ENCODE measurements at places on chromosomes 2 and 18.

DNA sequence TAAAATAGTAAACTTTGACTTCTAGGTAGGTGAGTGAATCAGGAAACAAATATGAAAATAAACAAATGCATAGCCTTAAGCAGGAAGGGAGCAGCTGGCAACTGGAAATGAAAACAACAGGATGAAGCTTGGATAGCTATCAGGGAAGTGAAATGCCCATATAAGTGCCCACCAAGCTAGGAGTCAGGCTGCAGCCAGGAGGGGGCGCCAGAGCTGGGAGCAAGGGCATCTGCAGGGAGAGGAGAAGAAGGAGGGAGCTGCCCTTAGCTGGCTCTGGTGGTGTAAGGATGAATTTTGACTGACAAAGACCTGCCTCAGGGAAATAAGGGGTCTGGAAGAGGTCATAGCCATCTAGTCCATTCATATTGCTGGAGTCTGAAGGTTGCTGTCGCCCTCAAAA is 298.3 kb downstream of the TDRD15 start:
- DNase-seq, result peak; percentile 36

GRCh38 chr18:74799542-74799941 is 201.9 kb downstream of the ZNF407 start:
- DNase-seq, result no peak

GRCh38 chr2:129769185-129769991 is 210.1 kb upstream of the RAB6C start:
- DNase-seq, result no peak

- no peak for DNase-seq
Observed at GRCh38 chr2:60826111-60826510, 55.3 kb upstream of the REL start.

- DNase-seq, result no peak
Observed at GRCh38 chr2:30971231-30972025, 164.2 kb upstream of the CAPN13 start.

- no peak for DNase-seq
Observed at GRCh38 chr2:26400723-26401122, 997 bp upstream of the DRC1 start.

- no peak for DNase-seq
Observed at GRCh38 chr2:240425697-240426096, 9.8 kb upstream of the GPC1 start.

DNA sequence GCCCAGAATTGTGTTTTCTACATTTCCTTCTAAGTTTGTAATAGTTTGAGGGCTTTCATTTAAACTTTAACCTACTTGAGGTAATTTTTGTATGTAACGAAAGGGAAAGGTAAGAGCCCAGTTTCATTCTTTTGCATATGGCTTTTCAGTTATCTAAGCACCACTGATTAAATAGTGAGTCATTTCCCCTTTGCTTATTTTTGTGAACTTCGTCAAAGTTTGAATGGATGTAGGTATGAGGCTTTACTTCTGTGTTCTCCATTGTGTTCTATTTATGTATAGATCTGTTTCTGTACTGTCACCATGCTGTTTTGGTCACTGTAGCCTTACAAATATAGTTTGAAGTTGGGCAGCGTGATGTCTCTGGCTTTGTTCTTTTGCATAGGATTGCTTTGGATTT is 944.8 kb upstream of the CNTNAP5 start:
- no peak for DNase-seq

DNA sequence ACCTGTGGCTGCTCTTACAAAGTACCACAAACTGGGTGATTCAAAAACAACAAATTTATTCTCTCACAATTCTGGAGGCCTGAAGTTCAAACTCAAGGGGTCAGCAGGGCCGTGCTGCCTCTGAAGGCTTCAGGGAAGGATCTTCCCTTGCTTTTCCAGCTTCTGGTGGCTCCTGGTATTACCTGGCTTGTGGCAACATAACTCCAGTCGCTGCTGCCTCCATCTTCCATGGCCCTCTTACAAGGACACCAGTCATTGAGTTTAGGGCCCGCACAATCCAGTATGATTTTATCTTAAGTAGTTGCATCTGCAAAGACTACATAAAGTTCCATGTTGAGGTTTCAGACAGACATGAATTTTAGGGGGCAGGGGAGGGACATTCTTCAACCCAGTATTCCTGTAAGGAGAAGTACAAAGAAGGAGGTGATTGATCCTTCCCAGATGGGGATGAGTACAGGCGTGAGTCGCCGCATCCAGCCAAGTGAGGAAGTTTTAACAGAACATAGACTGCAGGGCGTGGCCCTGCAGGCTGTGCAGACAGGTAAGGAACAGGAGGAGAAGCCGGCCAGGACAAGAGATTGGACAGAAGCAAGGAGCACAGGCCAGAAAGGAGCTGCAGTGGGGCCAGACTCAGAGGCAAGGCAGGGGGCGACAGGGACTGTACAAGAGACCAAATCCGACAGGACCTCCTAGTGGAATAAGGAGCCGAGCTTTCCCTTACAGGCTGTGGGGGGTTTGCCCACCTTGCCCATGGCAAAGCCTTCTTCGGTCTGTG is 44.4 kb upstream of the BZW1 start:
- DNase-seq, result no peak

GRCh38 chr18:35183886-35184285 is 56.9 kb upstream of the ZNF397 start:
- DNase-seq, result no peak

GRCh38 chr2:113212245-113213060 is 38.7 kb downstream of the PSD4 start:
- no peak for DNase-seq

- no peak for DNase-seq
Observed at GRCh38 chr2:53737091-53737490, 30.5 kb upstream of the CHAC2 start.

- no peak for DNase-seq
Observed at GRCh38 chr2:128292599-128293425, 25.9 kb downstream of the HS6ST1 start.

- no peak for DNase-seq
Observed at GRCh38 chr18:12456441-12456840, 48.7 kb downstream of the PRELID3A start.

- no peak for DNase-seq
Observed at GRCh38 chr2:13508671-13509070, 791.9 kb downstream of the TRIB2 start.

DNA sequence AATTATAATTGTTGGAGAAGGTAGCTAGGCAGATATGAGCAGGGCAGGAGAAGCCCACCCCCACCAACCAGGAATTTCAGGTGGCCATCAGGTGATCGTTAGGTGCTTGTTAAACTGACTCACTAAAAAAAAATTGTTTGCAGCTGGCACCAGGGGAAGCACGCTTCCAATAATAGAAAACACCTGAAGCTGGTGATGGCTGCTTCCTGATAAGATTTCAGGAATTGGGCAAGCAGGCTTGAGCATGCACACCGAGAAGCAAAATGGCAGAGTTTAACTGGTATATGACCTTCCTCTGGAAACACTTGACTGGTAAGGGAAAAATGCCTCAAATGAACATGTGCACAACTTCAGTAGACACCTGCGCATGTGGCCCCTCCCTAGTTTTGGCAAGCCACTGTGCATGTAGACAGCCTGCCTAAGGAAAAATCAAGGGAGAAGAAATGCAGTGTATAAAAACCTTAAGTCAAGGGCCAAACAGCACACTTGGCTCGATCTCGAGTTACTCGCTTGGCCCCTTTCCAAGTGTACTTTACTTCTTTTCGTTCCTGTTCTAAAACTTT is 292.8 kb downstream of the CCDC85A start:
- DNase-seq, result no peak

DNA sequence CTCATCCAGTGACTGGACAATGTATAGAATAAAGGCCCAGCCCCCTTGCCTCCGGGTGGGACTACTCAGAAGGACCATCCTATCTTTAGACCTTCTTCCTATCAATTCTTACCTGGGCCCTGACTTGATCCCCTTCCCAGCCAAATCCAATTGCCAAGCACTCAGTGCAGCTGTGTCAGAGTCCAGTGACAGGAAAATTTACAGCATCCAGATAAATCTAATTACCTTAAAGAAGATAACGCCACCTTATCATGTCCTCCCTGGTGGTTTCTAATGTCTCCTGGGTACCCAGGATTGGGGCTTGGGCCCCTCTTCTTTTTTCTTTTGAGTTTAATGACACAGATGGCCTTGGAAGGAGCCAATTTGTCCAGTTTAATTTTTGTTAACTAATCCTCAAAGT is 19.3 kb downstream of the LHCGR start:
- no peak for DNase-seq

GRCh38 chr18:12516049-12516630 is 108.4 kb downstream of the PRELID3A start:
- DNase-seq, result no peak

All from GM13976 (cell line).